ENCODE measurements at places on chromosomes 16 and 17. TPM values are rescaled to one million over a fixed set of nuclear protein-coding genes. Genes with fewer than 3 reads are reported as not detected.

The HS3ST6 gene
- total RNA-seq, result not detected

The ABCA8 gene
- 5.8 TPM for total RNA-seq

The CDH16 gene
- total RNA-seq, result not detected

The FBXO39 gene
- 0.52 TPM for total RNA-seq

The MT4 gene
- not detected for total RNA-seq

The SPATA32 gene
- total RNA-seq, result 0.72 TPM

The ERN2 gene
- under 0.01 TPM for total RNA-seq

The SEC14L5 gene
- total RNA-seq, result not detected

The CES3 gene
- 0.24 TPM for total RNA-seq

The ITGA3 gene
- 163 TPM for total RNA-seq

The NPIPB9 gene
- 0.24 TPM for total RNA-seq

The RPTOR gene
- 23.9 TPM for total RNA-seq
